ENCODE measurements at places on chromosomes 2 and 18. TPM values are rescaled to one million over a fixed set of nuclear protein-coding genes. Genes with fewer than 3 reads are reported as not detected.

Gene IGFBP2
- 944 TPM for total RNA-seq

Gene DUSP2
- total RNA-seq: 0.95 TPM

GRCh38 chr2:222738809-222739208 is 67.4 kb downstream of the MOGAT1 start:
- no peak for DNase-seq

- DNase-seq: no peak
Measured at GRCh38 chr2:144261966-144262365, 258.0 kb downstream of the ZEB2 start.

GRCh38 chr2:176552501-176553135 is 283.4 kb downstream of the MTX2 start:
- peak; percentile 86 for DNase-seq
